ENCODE measurements at places on chromosomes 3 and 15.

DNA sequence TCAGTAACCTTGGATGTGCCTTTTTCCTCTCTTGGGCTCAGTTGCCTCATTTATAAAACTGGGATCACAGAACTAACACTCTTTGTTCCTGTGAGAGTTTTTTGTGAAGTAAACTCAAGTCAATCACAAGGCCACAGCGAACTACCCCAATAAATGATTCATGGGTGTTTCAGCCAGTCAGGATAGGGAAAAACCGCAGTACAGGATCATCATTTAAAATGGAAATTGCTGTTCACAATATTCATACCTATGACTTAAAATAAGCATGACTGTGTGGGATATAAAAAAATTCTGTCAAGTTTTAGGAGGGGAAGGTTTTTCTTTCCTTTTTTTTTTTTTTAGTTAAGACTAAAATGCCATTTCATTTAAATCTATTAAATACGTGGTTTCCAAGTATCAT, 238.1 kb downstream of the CHST2 start:
- no peak for DNase-seq

- DNase-seq: no peak
Observed at GRCh38 chr3:6807967-6808588, 52.8 kb upstream of the GRM7 start.

DNA sequence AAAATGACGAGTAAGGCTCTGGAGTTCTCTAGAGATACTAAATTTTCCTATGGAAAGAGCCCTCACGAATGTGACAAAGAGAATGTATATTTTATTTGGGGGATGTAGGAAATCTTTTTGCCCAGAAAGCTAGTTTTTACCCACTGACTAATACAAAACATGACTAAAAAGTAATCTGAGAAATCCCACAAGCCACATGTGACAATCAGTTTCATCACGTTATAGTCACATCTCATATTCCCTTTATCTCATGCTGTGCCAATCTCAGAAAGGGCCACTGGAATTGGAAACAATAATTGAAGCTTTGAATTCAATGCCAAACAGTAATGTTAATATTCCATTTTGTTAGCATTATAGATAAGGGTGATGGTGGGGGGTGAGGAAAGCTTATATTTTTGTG, 509.0 kb upstream of the GOLIM4 start:
- DNase-seq: no peak

DNA sequence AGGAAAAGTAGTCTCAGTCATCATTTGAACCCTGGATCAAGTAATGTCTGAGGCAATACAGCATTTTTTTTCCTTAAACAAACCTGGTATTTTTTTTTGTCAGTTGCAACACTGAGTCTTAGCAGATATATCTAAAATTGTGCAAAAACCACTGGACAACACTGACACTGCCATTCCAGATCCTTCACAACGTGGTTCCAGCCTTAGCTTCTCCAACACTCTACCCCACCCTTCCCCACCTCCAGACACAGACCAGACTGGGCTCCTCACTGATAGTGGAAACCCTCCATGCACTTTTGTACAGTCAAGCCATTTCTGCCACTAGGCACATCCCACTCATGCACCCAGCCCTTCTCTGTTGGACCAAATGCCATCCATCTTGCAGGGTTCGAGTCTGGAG, 199.6 kb upstream of the CTNNB1 start:
- no peak for DNase-seq

- DNase-seq: no peak
Observed at GRCh38 chr15:48459571-48460442, 128.6 kb downstream of the DUT start.

DNA sequence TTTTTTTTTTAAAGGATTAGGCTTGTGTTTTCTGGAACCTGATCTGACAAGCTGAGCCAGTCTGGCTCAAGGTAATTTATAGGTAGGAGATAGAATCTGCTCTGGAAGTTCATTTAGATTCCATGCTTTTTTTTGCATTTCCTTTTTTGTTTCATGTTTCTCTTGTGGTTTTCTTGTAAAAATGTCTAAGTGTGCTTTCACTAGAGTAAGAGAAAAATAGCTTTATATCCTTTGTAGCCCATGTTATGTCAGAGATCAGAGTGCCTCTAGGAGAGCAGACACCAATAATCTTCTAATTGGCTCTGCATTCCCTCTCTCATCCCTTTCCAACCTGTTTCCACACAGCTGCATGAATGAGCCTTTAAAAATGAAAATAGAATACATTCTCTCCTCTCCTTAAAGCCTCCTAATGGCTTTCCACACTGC, 389.8 kb upstream of the KCNMB2 start:
- no peak for DNase-seq

DNA sequence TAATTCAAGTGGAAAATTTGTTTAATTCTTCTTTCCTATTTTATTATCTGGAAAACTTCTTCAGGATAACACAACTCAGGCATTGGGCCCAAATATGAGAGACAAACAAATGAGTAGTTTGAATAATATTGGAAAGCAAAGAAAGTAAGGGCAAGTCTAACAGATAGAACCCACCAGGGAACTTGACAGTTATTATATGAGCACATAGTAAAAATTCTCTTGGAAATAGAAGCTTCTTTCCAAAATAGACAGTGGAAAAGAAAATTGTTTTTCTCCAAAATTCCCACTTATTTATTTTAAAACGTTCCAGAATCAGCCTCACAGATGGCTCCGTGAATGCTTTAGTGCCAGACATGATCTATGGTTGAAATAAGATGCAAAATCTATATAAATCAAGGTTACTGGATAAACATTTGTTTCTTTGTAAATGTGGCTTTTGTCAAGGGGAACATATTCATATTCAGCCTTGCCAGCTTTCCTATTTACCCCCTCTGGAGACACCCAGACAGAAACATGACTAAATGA, 23.9 kb downstream of the LDHAL6B start:
- DNase-seq: no peak

GRCh38 chr3:156516284-156516683, 38.6 kb downstream of the SSR3 start:
- no peak for DNase-seq

DNA sequence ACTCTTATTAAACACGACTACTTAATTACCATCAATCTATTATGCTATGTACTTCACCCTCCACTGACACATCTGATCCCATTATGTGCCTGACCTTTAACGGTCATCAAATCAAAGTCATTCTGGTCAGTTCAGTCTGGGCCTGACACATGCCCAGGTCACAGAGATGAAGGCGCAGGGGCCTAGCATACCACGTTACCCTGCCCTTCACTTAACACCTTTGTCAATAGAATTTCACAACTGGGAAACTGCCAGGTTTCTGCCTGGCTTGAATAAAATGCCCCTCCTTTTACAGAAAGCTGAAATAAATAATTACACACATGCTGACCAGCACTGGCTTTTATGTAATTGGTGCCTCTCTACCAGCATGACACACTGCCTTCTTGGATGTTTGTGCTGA, 39.5 kb downstream of the MECOM start:
- no peak for DNase-seq

- no peak for DNase-seq
Observed at GRCh38 chr3:31384117-31384516, 148.6 kb upstream of the STT3B start.

GRCh38 chr15:47857776-47858167, 140.5 kb downstream of the SEMA6D start:
- DNase-seq: no peak

DNA sequence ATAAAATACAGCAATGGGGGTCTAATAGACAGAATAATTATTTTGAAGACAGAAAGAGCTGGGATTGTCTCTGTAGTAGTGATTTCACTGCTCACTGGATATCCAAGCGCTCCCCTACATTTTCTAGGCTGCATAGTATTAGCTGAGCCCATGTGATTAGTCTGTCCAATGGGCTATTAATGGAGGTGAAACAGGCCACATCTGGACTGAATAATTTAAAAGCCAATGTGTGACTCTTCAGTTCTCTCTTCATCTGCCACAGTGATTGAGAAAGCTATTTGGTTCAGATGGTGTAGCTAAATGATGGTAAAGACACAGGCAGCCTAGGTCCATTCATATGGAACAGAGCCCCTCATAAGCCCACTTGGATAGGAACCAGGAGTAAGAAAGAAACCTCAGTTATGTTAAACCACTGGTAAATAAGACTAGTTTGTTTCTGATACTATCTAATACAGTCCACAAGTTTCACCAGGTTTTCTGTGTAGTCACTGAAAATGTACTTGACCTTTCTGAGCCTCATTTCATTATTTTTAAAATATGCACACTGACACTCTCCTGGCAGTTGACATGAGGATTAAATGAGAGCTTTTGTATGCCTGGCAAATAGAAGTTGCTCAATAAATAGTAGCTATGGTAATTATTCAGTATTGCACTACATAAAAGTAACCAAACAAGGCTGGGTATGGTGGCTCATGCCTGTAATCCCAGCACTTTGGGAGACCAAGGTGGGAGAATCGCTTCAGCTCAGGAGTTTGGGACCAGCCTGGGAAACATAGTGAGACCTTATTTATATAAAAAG, 17.0 kb upstream of the STT3B start:
- no peak for DNase-seq

DNA sequence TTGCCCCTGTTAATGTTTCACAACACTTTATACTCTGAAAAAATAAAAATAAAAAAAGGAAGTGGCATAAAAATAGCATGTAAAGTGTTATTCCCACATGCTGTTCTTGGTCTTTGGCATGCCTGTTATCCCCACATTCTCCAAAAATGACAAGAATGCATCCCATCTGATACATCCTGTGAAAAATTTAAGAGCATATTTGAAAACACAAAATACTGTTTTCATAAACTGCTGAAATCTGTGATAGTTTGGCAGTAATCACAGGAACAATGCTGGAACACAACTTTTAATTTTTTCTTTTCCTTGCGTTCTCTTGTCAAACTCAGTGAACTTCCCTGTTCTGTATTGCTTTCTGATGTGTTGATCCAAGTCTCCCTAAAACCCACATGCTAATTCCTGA, 288.8 kb downstream of the ROBO2 start:
- no peak for DNase-seq

DNA sequence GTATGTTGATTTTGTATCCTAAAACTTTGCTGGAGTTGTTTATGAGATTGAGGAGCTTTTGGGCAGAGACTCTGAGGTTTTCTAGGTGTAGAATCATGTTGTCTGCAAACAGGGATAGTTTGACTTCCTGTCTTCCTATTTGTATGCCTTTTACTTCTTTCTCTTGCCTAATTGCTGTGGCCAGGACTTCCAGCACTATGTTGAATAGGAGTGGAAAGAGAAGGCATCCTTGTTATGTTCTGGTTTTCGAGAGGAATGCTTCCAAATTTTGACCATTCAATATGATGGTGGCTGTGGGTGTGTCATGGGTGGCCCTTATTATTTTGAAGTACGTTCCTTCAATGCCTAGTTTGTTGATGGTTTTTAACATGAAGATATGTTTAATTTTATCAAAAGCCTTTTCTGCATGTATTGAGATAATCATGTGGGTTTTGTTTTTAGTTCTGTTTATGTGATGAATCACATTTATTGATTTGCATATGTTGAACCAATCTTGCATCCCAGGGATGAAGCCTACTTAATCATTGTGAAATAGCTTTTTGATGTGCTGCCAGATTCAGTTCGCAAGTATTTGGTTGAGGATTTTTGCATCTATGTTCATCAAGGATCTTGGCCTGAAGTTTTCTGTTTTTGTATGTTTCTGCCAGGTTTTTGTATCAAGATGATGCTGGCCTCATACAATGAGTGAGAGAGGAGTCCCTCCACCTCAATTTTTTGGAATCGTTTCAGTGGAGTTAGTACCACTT, 188.1 kb downstream of the MINAR1 start:
- DNase-seq: no peak

GRCh38 chr3:117622171-117622841, 912.7 kb downstream of the TUSC7 start:
- DNase-seq: peak; percentile 8

- no peak for DNase-seq
Observed at GRCh38 chr3:183823963-183824362, 1.4 kb downstream of the MAP6D1 start.

DNA sequence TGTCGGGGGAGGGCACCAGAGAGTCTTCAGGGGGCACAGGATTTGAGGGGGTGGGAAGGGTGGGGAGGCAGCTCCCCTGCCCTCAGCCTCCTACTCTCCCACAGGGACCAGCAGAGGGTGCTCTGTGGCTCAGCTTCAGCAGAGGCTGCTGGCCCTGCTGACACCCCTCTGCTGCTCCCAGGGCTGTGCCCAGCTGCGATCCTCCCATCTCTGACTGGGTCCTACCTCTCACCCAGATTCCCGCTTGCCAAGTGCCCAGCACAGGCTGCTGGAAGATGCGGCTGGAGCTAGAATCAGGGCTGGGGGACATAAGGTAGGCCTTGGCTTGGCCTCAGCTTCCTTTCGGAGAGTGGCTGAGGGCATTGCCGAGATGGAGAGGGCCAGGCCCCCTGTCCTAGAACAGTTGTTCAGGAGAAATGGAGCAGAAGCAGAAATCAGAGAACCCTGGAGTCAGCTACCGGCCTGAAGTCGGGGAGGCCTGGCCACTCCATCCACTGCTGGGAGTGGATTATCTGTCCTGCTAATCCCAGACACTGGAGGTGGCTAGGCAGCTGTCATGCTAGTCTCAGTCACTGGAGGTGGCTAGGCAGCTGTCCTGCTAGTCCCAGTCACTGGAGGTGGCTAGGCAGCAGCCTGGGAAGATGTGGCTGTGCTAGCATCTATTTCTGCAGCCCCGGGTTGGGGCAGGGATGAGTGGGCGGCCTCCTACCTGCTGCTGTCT, 3.9 kb downstream of the GRM2 start:
- no peak for DNase-seq

GRCh38 chr3:112984485-112984884, 6.3 kb upstream of the GTPBP8 start:
- DNase-seq: no peak

GRCh38 chr15:60462027-60462426, 16.9 kb downstream of the ICE2 start:
- no peak for DNase-seq

- DNase-seq: peak; percentile 60
Observed at GRCh38 chr3:177574222-177574856, 377.1 kb upstream of the TBL1XR1 start.

DNA sequence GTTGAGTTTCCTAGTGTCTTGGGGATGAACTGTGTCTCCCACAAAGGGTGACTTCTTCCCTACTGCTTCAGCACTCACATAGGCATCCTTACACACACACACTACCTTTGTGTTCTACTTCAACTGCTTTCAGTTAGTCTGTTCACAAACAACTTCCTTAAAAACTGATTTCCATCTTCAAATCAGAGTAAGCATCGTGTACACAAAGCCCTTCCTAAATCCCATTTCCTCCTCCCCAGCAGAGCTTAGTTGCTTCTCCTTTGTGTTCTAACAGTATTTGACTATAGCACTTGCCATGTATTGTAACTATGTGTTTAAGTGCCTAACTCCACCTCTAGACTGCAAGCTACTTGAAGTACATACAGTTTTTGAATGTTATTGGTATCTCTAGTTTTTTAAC, 71.7 kb downstream of the TNIK start:
- DNase-seq: peak; percentile 32
